ENCODE measurements at places on chromosomes 12 and 14.

GRCh38 chr12:53483979-53484377, 15.3 kb downstream of the MAP3K12 start:
- DNase-seq = no peak

DNA sequence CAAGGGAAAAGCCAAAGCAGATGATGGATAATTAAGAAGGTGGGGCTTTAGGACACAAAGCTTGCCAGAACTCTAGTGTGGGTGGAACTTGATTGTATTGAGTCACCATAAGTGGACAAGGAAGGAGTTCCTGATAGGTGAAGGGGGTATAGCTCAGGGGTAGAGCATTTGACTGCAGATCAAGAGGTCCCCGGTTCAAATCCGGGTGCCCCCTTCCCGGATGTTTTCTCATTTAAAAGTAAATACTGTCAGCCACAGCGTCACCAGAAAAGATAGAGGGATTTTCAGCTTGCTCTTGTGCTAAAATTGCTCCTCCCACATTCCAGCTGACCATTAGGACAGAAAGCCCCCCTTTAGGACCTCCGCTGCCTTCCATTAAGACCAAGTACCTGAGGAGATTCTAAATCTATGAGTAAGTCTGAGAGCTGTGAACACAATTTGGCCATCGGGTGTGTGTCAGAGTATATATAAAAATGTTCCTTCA, 36.6 kb downstream of the DCAF4 start:
- no peak for DNase-seq

GRCh38 chr12:6822426-6823135, 960 bp downstream of the GPR162 start:
- DNase-seq = no peak

DNA sequence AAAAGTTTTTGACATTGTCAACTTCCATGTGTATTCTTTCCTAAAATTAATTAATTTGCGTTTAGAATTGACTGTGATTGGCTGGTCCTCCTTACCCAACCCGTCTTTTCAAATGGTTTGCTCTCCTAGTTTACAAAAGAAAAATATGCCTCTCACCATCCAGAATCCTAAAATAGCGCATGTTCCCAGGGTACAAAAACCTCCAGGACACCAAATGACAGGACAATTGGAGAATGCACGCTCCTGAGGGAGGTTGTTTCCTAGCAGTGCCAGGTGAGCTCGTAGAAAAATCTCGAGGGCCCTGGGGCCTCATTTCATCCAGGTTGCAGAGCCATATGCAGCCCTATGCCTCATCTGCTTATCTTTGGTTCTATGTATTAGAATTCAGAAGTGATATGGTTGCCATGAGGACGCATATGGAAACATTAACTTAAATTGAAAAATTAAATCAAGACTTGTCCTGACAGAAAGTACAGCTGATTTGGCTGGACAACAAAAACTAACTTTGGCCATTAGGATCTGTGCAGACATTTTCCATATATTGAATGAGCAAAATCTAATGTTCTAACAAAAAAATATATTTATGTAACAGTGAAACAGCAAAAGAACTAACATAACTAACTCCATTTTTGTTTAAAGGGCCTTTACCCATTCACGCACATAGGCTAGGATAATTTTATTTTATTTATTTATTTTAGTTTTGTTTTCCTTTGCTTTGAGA, 28.2 kb upstream of the EGLN3 start:
- no peak for DNase-seq

All from activated T-helper 1 cell treated with Interleukin-2 at 50 U/mL for 16 hours (primary cell).